ENCODE measurements at places on chromosomes 12 and 14. TPM values are rescaled to one million over a fixed set of nuclear protein-coding genes. Genes with fewer than 3 reads are reported as not detected.

DNA sequence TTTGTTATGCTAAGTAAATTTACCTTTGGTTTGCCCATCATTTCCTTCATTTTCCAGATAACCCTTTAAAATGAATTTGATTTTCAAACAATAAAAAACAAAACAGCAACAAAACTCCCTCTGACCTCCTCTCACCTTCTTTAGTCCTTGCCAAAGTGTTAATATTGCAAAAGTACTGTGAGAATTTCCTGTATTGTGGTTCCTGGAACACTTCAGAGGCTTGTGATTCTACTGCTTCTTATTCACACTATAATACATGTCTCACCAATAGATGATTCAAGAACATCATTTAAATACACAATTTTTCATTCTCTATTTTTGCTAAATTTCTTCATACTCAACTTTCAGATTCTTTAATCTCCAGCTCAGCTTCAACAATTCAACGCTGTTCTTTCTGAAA lies at the start of gene KLRD1:
TSS of gene KLRD1 (plus strand) at position 241 of the 400 bp plus-strand sequence. CDS start 208 bp downstream, outside the sequence.
- no peaks in the 10 kb centered on the region for H3K4me1 ChIP-seq
- no peak within 1 kb of the TSS for H3K4me3 ChIP-seq
- H3K36me3 ChIP-seq: no peaks in the 10 kb centered on the region

Gene ESR2
- 1.6 TPM for total RNA-seq

DNA sequence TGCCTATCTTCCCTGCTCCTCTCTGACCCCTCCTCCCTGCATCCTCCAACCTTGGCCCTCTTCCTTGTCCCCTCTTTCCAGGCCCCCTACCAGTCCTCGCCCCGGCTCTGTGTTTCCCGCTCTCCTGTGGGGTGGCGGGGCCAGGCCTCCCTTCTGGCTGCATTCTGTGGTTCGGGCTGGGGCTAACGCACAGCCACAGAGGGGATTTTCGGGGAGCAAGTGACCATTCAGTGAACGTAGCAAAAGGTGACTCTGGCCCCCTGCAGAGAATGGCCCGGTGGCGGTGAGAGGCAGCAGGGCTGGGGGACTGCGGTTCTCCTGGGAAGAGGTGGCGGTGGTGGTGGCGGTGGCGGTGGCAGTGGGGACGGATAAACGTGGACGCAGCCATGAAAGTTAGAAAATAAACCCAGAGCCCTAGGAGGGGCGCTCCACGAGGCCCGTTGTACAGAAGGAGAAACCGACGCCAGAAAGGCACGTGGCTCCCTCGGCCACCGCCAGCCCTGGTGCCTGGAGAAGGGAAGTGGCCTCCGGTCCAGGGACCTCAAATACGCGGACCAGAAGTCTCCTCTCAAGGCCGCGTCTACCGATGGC lies 269.6 kb downstream of the ADGRD1 start:
- no peaks in the 10 kb centered on the region for H3K27me3 ChIP-seq
- peaks cover 30% of the 10 kb centered on the region for H3K4me1 ChIP-seq
- no peak overlapping the region for H3K27ac ChIP-seq
- H3K36me3 ChIP-seq: no peaks in the 10 kb centered on the region
- no peak overlapping the region for H3K4me3 ChIP-seq
- no peak for DNase-seq

- no peaks in the 10 kb centered on the region for H3K27me3 ChIP-seq
- no peak overlapping the region for H3K4me3 ChIP-seq
- H3K27ac ChIP-seq: no peak overlapping the region
- no peak for DNase-seq
- peaks cover 11% of the 10 kb centered on the region for H3K4me1 ChIP-seq
Observed at GRCh38 chr14:69999261-69999674, 120.1 kb downstream of the SMOC1 start.

GRCh38 chr12:132454193-132454932 lies 35.6 kb upstream of the FBRSL1 start:
- H3K4me1 ChIP-seq: peaks cover 21% of the 10 kb centered on the region
- H3K27me3 ChIP-seq: no peaks in the 10 kb centered on the region
- H3K4me3 ChIP-seq: no peak overlapping the region
- DNase-seq: no peak

Gene C14orf93
- total RNA-seq: 11.1 TPM

- H3K36me3 ChIP-seq: no peaks in the 10 kb centered on the region
- no peak overlapping the region for H3K4me3 ChIP-seq
- H3K27me3 ChIP-seq: peaks cover 2% of the 10 kb centered on the region
- no peaks in the 10 kb centered on the region for H3K4me1 ChIP-seq
Observed at GRCh38 chr12:6376079-6376869, 911 bp upstream of the SCNN1A start.

Gene AQP6
- not detected for total RNA-seq
